ENCODE measurements at places on chromosomes 7 and 10. TPM values are rescaled to one million over a fixed set of nuclear protein-coding genes. Genes with fewer than 3 reads are reported as not detected.

COMTD1 gene
- 18.8 TPM for total RNA-seq

LSM8 gene
- total RNA-seq, result 34.9 TPM

NODAL gene
- 0.43 TPM for total RNA-seq

DNA sequence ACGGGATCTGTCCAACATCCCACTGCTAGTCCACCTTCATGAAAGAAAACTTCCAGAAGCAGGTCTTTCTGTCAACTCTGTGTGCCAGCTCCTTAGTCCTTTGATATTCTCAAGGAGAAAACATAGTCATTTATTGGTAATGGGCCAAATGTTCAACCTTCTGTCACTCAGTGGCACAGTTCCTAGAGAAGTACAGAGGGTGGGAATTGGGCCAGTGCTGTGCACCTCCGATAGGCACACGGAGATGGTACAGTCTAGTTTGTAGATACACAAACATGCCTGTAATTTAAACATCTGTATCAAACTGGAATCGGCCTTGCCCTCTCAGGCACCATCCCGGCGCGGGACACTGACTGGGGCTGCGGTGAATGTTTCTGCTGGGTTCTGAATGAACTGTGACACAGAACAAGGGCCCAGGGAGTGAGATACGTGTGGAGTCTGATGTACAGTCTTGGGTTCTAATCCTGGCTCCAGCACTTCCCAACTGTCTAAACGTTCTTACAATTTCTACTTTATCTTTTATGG is 213.9 kb upstream of the SHH start:
- no peak for DNase-seq
- no peak overlapping the region for H3K27ac ChIP-seq
- H3K4me3 ChIP-seq, result no peak overlapping the region
- H3K27me3 ChIP-seq, result no peaks in the 10 kb centered on the region
- H3K36me3 ChIP-seq, result no peaks in the 10 kb centered on the region

DNA sequence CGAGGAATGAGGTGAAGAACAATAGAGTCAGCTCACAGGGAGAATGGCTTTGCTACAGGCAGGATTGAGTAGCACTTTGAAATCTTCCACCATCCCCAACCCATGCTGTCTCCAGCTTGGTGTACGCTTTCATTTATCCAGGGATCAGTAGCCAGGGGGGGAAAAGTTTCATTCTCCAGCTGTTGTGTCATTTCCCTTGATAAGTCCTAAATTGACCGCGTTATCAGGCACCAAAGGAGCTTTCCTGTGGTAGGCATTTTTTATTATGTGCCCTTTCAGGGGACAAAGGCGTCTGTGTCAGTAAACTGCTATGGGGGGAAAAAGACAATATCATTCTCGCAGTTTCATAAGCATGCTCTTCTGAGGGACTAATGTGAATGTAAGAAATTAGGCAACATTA is 106.6 kb upstream of the YAE1 start:
- H3K4me3 ChIP-seq, result no peak overlapping the region
- DNase-seq, result no peak
- H3K4me1 ChIP-seq, result no peaks in the 10 kb centered on the region
- no peak overlapping the region for H3K27ac ChIP-seq

- H3K36me3 ChIP-seq, result no peaks in the 10 kb centered on the region
- no peak for DNase-seq
- H3K4me3 ChIP-seq, result no peak overlapping the region
- H3K27ac ChIP-seq, result no peak overlapping the region
Measured at GRCh38 chr10:129891806-129892205, 72.3 kb downstream of the EBF3 start.

DNA sequence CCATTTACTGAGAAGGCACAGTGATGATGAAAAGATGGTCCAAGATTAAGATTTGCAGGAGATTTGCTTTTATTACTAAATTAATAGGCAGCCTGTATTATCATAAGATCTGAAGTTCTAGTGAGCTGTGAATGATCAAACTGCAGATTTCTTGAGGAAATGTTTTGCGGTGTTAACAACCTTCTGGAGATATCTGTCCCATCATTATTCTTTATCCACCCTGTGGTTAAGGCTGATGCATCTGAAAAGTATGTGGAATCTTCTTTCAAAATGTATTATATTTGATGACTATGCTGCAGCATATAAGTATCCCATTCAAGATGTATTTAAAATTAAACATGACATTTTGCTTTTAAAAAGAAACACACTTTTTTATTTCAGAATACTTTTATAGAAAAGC is 150.3 kb downstream of the POLR1F start:
- H3K27ac ChIP-seq, result no peak overlapping the region
- no peaks in the 10 kb centered on the region for H3K4me1 ChIP-seq
- no peaks in the 10 kb centered on the region for H3K36me3 ChIP-seq
- no peak for DNase-seq
- no peaks in the 10 kb centered on the region for H3K27me3 ChIP-seq

DNA sequence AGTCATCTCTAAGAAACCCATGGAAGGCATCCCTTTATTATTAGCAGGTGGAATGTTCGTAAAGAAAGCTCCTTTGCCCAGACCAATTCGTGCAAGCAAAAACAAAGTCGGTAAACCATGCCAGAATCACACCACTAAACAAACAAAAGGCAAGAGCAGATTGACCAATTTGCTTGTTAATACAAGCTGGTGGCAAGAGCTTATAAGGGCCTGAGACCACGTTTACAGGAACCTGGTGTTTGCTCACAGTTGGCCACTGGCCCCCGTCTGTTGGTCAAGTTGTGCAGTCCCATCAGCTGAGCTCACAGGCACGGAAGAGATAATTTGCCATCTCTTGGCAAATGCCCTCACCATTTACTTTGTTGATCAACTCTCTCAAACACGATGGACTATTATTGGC is 342.2 kb upstream of the MKI67 start:
- no peaks in the 10 kb centered on the region for H3K4me1 ChIP-seq
- H3K27ac ChIP-seq, result no peak overlapping the region
- no peaks in the 10 kb centered on the region for H3K27me3 ChIP-seq
- no peaks in the 10 kb centered on the region for H3K36me3 ChIP-seq

DNA sequence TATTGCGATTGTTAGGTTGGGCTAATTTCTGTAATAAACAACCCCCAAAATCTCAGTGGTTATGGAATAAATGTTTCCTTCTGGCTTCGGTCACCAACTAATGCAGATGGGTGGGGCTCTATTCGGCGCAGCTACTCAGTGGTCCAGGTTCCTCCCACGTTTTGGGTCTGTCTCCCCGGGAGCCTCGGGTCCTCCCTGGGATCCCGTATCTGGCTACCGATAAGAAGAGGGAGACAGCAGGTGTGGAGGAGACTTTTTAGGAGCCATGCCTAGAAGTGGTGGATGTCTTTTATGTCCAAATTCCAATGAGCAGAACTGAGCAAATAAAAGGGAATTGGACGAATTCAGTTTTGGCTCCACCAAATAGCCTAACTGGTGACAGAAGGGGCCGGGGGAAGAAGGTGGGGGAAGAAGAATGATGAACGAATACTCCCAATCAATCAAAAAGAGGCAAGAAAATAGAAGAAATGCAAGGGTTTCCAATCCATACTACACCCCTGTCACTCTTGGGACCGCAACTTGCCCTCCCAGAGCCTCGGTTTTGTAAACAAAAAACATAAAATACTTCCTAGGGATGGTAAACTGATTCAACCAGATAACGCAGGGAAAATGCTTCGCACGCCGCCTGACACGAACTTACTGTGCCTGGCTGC is 498 bp upstream of the C10orf53 start:
- no peaks in the 10 kb centered on the region for H3K4me1 ChIP-seq
- no peaks in the 10 kb centered on the region for H3K27me3 ChIP-seq
- no peaks in the 10 kb centered on the region for H3K36me3 ChIP-seq
- H3K27ac ChIP-seq, result no peak overlapping the region

DNA sequence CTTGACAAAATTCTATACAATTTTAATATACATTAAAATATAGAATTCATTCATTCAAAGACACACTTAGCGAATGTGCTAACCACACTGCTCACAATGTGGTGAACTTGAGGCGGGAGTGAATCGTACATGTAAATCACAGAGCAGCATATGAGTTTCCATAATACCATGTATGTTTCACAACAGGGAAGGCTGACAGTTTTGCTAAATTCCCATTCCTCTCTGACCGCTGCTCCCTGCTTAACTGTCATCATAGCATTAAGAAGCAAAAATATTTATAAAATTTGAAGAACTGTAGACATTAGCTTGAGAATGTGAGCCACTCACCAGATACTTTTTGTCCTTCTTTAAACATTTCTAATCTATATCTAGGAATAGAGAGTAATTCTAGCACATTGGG is 763.3 kb downstream of the MAGI2 start:
- no peak overlapping the region for H3K4me3 ChIP-seq
- H3K36me3 ChIP-seq, result no peaks in the 10 kb centered on the region
- no peaks in the 10 kb centered on the region for H3K27me3 ChIP-seq
- H3K27ac ChIP-seq, result no peak overlapping the region

- no peak for DNase-seq
- H3K27ac ChIP-seq, result peak overlapping the region; percentile 84
- H3K27me3 ChIP-seq, result no peaks in the 10 kb centered on the region
- H3K4me1 ChIP-seq, result peaks cover 6% of the 10 kb centered on the region
- H3K4me3 ChIP-seq, result peak overlapping the region; percentile 94
Measured at GRCh38 chr10:38094927-38095574, 914 bp downstream of the ZNF37A start.

- H3K4me3 ChIP-seq, result no peak overlapping the region
- no peaks in the 10 kb centered on the region for H3K27me3 ChIP-seq
- H3K27ac ChIP-seq, result no peak overlapping the region
- H3K4me1 ChIP-seq, result no peaks in the 10 kb centered on the region
- DNase-seq, result no peak
Measured at GRCh38 chr7:142280263-142280662, 22.4 kb upstream of the PRSS58 start.

DNA sequence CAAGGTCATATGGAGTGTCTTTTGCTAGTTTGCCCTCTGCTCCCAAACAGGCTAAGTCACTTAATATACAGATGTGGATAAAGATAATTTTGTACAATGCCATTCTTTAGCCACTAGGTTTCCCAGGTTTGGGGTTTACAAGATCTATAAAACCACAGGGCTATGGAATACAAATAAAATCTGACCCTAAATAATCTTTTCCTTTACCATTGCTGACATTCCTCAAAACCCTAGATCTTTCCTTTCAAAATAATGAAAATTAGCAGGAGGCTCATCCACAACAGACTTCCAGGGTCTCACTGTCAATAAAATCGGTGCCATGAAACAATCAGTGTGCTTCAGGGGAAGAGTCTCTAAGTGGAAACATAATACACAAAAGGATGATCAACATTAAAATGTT is 148.4 kb downstream of the CPEB3 start:
- no peaks in the 10 kb centered on the region for H3K4me1 ChIP-seq
- H3K27ac ChIP-seq, result no peak overlapping the region
- no peak overlapping the region for H3K4me3 ChIP-seq

GRCh38 chr7:75024922-75025321 is 48.7 kb downstream of the RCC1L start:
- no peak overlapping the region for H3K4me3 ChIP-seq
- DNase-seq, result no peak
- H3K4me1 ChIP-seq, result no peaks in the 10 kb centered on the region
- H3K27ac ChIP-seq, result no peak overlapping the region
- no peaks in the 10 kb centered on the region for H3K27me3 ChIP-seq

- no peak for DNase-seq
- H3K4me1 ChIP-seq, result peaks cover 14% of the 10 kb centered on the region
- no peak overlapping the region for H3K27ac ChIP-seq
- H3K36me3 ChIP-seq, result no peaks in the 10 kb centered on the region
- H3K27me3 ChIP-seq, result no peaks in the 10 kb centered on the region
Measured at GRCh38 chr10:44387853-44388251, 3.0 kb upstream of the CXCL12 start.

DNA sequence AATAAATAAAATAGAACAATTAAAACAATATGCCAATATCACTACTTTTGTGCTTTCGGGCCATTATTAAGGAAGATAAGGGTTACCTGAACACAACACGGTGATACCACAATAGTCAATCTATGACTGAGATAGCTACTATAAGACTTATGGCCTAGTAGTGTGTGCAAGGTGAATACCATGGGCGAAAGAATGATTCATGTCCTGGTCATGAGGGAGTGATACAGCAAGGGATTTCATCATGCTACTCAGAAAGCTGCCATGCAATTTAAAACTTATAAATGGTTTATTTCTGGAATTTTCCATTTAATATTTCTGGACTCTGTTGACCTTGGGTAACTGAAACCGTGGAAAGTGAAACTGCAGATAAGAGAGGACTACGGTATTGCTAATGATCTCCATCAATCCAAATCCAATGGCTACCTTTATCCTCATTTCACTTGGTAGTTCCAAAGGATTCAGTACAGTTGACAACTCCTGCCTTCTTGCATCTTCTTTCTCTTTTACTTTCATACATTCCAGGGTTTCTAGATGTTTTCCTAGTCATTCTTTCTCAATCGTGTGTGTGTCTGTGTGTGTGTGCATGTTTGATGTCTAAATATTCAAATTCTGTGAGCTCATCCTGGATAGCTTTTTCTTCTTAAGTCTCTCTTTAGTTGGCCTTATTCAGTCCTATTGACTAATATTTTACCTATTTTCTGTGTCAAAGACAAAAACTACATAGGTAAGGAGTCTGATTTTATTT is 100.5 kb upstream of the MAGI2 start:
- no peaks in the 10 kb centered on the region for H3K27me3 ChIP-seq
- no peak overlapping the region for H3K4me3 ChIP-seq
- H3K27ac ChIP-seq, result no peak overlapping the region
- no peak for DNase-seq
- H3K4me1 ChIP-seq, result no peaks in the 10 kb centered on the region

- H3K27ac ChIP-seq, result no peak overlapping the region
- H3K27me3 ChIP-seq, result no peaks in the 10 kb centered on the region
Measured at GRCh38 chr7:143419880-143420279, 11.2 kb upstream of the EPHA1 start.

DNA sequence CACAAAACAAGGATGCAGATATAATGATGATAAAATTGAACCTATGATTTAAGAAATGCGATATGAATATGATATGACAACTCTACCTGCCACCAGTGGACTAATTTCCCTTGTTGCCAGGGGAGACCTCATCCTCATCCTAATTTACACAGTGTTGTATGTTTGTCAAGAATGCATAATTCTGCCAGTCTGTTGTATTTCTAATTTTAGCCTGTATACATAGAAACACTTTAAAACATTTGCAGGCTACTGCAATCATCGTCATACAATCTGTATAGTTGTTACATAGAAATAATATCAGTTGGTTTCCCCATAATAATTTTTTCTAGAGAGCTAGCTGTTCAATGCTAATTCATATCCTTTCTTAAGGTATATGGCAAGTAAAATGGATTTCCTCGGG is 274.2 kb downstream of the DPP6 start:
- H3K27me3 ChIP-seq, result no peaks in the 10 kb centered on the region
- no peaks in the 10 kb centered on the region for H3K4me1 ChIP-seq
- DNase-seq, result no peak
- H3K4me3 ChIP-seq, result no peak overlapping the region

DNA sequence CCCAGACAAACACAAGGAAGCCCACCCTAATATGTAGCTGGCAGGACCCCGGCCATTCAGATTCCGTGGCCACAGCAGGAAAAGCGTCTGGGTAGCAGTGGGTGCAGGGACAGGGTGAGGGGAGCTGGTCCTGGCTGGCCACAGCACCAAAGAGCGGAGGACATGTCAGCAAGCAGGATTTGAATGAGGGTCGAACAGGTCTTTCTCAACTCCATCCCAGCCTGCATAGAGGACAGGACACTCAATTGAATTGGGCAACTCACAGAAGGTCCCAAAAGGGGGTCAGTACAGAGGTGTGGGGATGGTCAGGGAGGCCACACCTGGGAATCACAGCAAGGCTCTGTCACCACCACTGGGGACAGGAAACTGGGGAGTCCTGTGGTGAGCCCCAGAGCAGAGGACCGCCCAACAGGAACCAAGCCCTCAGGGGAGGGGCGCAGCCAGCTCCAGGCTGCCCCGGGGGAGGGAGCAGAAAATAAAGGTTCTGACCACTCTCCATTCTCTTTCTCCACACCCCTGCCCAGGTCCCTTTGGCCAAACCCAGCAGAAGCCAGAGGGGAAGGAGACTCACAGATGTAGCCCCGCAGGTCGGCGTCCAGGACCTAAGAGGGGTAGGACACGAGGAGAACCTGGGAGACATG is 108.7 kb upstream of the PPP2R2D start:
- no peaks in the 10 kb centered on the region for H3K4me1 ChIP-seq
- no peak for DNase-seq
- H3K27me3 ChIP-seq, result no peaks in the 10 kb centered on the region
- no peak overlapping the region for H3K4me3 ChIP-seq

Measured in testis (tissue), 5 donors.